ENCODE measurements at places on chromosomes 6 and 20.

- DNase-seq: no peak
Measured at GRCh38 chr6:137089305-137089704, 44.5 kb upstream of the IL20RA start.

DNA sequence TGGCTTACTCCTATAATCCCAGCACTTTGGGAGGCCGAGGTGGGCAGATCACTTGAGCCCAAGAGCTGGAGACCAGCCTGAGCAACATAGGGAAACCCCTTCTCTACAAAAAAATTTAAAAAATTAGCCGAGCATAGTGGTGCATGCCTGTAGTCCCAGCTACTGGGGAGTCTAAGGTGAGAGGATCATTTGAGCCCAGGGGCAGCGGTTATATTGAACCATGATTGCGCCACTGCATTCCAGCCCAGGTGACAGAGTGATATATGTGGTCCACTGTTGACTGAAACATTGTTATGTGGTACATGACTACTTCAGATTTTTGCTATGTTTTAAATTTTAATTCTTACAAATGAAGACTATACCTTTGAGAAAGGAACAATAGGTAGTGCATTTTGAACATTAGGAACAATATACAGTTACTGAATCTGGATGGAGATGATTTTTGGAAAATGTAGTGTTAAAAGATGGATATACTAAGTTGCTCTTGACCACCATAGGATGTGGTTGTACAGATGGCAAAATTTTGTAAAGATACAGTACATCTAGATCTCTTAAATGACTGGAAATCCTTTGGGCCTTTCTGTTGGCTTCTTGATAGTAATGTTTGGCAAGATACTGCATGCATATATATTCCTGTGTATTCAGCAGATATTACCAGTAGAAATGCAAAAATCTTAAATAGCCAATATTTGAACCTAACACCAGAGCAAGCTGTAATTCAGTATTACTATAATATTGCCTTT lies 35.9 kb downstream of the MAPK14 start:
- DNase-seq: no peak

DNA sequence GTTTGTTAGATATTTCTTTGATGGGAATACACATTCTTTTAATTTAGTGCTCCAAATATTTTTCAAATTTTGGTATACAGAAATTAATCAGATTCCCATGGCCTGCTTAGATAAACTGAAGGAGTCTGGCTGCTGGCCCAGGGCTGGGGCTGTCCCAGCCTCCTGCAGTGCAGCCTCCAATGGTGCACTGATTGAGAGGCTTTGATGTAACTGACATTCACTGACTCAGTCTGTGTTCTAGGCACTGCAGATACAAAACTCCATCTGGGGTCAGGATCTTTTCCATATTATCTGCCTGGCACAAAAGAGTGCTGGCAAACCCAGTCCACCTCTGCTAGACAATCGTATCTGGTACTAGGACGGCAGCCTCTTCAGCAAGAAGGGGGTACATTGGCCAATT lies 64.8 kb downstream of the GRIK2 start:
- DNase-seq: no peak

GRCh38 chr20:58402827-58403226 lies 13.8 kb downstream of the VAPB start:
- DNase-seq: no peak

- no peak for DNase-seq
Measured at GRCh38 chr20:30484749-30485070, 772.8 kb upstream of the DEFB115 start.

- no peak for DNase-seq
Measured at GRCh38 chr6:10266061-10266460, 148.8 kb downstream of the TFAP2A start.

- no peak for DNase-seq
Measured at GRCh38 chr20:56967916-56968315, 298.5 kb downstream of the BMP7 start.

DNA sequence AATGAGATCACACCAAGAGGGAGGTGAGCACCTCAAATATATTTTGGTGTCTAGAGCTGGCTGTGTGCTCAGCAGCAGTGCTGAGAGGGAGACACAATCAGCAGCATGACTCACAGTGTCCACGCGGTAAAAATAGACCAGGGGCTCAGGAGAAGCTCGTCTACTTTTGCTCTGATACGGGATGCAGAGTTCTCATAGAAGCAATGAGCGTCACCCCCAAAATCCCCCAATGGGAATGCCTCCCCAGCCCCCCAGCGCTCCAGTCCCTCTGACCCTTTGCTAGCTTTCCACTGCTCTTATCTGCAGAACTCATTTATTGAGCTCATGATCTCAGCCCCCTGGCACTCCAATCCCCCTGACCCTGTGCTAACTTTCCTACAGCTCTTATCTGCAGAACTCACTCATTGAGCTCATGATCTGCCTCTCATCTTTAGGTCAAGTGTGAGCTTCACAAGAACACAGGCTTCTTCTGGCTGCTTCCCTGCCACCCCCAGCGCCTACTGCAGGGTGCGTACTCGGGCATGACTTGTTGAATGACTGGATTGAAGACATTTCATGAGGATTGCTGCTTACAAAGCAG lies 34.0 kb downstream of the SYNDIG1 start:
- DNase-seq: no peak

GRCh38 chr20:63194007-63194796 lies 21.7 kb downstream of the YTHDF1 start:
- no peak for DNase-seq

DNA sequence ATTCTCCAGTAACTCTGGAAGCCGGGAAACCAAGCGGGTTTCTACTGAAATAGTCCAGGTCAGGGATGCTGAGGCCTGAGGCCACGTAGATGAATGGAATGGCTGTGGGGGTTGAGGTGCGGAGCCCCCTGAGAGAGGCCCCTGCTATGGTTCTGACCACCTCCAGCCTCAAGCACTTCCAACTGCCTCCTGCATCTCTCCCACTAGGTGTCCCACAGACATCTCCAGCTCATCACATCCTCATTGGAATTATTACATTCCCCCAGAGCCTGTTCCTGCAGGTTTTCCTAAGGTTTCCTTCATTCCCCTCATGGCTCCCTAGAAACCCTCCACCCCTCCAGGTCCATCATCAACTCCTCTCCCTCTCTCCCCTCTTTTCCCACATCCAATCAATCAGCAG lies 48.7 kb downstream of the UNC5CL start:
- DNase-seq: no peak

DNA sequence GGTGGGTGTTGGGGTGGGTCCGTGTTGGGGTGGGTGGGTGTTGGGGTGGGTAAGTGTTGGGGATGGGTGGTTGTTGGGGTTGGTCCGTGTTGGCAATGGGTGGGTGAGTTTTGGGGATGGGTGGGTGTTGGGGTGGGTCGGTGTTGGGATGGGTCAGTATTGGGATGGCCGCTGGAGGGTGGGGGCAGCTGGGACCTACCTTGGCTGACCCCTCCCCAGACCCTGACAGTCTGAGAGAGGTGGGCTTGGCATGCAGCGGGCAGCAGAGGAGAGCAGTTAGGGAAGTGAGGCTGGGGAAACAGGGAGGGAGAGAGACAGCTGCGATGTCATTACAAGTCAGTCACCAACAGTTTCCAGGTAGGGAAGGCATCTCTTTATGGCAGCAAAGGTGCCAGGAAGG lies 23.1 kb upstream of the GATA5 start:
- no peak for DNase-seq

DNA sequence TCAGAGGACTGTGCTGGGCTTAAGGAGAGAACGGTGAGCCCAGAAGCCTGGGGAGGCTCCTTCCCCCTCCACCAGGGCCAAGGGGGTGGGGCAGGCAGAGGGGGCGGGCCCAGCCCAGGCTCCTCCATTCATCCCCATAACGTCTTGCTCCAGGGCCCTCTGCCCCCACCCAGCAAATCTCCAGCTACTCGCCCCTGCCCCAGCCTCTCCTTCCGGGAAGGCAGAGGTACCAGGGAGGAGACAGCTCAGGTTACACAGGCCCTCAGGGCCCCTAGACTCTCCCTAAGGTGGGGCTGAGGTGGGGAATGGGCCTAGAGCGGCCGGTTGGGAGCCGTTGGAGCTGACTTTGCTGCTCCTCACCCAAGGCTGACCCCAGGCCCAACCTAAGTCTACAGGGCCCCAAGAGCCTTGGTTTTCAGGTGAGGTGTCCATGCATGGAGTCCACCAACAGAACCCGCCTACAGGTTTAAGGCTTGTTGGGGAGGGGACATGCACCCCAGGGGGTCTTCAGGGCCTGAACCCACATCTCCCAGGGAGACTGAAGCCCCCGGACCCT lies 1.2 kb downstream of the LAMA5 start:
- no peak for DNase-seq

DNA sequence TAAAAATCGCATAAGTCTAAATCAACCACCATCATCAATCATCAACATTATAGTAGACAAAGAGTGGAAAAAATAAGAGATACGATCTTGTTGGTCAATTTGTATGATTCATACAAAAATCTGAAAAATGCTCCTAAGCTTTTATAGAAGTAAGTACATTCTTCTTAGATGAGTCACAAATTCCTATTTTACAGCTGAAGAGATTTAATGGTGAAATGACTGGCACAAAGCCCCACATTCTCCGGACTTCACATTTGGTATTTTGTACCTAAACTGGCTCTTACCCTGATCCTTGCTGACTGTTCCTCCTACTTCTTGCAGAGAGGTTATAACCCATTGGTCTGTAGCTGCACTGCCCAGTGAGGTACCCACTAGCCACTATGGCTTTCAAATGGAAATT lies 29.9 kb upstream of the PREP start:
- DNase-seq: no peak

- DNase-seq: no peak
Measured at GRCh38 chr6:148805777-148806176, 58.9 kb downstream of the UST start.

DNA sequence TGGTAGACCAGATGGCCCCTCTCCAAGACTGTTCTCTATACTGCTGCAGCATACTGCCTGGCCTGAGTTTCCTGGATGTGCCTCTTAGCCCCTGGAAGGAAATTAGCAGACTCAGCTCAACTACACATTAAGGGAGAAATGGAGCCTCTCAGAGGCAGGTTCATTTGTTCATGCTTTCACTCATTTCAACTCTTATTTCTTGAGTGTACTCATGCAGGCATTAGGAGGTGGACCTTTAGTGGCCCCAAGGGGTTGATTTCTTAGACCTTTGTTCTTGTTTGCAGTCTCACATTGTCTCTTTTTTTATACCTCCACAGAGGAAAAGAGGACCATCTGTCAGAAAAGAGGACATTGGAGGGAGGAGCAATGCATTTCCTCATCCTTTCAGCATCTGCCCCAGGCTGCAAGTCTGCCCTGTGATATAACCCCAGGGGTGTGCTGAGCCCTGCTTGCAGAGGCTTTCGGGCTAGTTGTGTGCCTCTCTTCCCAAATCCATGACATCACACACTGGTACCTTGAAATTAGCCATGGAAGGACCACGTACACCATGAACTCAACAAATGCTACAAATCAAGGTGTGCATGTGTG lies 456.2 kb downstream of the CD83 start:
- DNase-seq: peak; percentile 8

DNA sequence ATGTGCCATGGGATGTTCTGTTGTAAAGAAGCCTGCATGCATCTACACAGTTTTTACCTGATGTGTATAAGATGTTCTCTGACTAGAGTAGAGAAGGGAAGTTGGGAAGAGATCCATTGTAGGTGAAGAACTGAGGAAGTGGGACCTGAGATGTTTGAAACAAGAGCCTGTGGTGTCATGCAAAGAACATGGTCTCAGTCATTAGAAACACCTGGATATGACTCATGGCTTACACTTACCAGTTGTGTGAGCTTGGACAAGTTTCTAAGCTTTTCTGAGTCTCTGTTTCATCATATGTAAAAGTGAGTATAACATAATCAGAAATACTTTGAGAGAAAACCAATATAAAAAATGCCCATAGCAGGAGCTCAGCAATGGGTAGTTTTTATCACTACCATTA lies 51.9 kb upstream of the SEC63 start:
- no peak for DNase-seq

- DNase-seq: peak; percentile 55
Measured at GRCh38 chr6:139016337-139017213, 12.0 kb upstream of the ABRACL start.

DNA sequence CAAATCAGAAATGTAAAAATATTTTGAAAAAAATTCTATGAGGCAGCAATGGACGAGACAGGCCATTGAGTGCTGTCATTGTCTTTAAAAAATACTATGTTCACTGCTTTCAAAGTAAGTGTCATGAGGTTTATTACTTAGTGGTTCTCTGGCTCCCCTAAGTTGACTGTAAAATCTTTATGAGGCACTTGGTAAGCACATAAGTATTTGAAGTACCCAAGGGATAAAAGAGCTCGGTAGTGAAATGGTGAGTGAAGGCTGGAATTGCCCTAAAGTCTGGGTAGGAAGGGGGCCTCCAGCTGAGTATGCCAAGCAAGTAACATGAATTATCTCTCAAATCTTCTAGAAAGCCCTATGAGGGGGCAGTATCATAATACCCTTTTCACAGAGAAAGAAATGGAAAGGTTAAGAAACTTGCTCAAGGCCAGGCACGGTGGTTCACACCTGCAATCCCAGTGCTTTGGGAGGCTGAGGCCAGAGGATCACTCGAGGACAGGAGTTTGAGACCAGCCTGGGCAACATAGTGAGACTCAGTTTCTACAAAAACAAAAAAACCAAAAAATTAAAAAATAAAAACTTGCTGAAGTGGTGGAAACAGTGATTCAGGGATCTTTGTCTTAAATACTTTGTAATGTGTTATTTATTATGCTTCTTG lies 5.5 kb upstream of the CTCFL start:
- no peak for DNase-seq

DNA sequence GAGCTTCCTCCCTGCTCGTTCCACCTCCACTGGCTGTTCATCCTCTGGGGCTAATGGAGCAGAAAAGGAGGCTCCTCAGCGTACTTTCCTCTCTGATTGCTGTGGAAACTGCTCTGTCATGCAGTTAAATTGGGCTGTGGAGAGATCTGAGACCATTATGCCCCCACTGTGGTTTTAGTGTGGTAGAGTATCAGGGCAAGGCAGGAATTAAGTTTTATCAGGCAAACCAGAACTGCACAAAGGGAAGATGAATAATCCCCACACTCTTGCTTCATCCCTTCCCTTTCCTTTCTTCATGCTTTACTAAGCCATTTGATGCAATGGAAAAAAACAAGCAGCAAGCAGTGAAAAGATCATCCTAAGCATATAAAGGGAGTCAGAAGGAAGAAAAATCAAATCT lies 11.9 kb upstream of the ME1 start:
- peak; percentile 55 for DNase-seq
